ENCODE measurements at places on chromosomes 6 and 20. TPM values are rescaled to one million over a fixed set of nuclear protein-coding genes. Genes with fewer than 3 reads are reported as not detected.

ADGRF5 gene
- not detected for total RNA-seq

HFE gene
- 0.13 TPM for total RNA-seq

ADAM33 gene
- total RNA-seq, result not detected

AVP gene
- total RNA-seq, result not detected

PAK5 gene
- not detected for total RNA-seq
